ENCODE measurements at places on chromosomes 13 and 19.

- no peak for DNase-seq
Observed at GRCh38 chr13:77099415-77099814, 72.5 kb upstream of the FBXL3 start.

DNA sequence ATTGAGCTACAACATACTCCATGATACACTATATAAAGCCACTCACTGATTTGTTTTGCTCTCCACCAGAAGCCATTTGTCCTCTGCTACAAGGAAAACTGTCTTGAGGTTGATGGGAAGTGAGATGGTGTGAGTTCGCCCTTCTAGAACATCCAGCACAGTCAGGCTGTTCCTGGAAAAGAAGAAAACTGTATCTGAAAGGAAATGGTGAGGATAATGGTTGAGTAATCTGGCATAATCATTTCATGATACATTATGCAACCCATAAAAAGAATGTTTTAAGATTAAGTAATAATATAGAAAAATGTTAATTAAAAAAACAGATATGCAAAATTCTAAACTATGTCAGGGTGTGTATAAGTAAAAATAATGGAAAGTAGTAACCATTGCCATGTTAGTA, 233.9 kb downstream of the RGCC start:
- DNase-seq = no peak

GRCh38 chr19:40932008-40932959, 50.3 kb upstream of the CYP2A7 start:
- no peak for DNase-seq

DNA sequence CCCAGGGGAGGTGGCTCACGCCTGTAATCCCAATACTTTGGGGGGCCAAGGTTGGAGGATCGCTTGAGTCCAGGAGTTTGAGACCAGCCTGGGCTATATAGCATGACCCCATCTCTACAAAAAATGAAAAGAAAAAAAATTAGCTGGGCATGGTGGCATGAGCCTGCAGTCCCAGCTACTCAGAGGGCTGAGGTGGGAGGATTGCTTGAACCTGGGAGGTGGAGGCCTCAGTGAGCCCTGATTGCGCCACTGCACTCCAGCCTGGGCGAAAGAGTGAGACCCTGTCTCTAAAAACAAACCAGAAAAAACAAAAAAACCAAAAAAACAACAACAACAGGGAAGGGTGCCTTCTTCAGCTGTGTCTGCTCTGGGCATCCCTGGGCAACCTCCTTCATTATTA, 499 bp upstream of the MYO1F start:
- DNase-seq = no peak

GRCh38 chr13:31627097-31627845, 112.1 kb upstream of the RXFP2 start:
- no peak for DNase-seq

DNA sequence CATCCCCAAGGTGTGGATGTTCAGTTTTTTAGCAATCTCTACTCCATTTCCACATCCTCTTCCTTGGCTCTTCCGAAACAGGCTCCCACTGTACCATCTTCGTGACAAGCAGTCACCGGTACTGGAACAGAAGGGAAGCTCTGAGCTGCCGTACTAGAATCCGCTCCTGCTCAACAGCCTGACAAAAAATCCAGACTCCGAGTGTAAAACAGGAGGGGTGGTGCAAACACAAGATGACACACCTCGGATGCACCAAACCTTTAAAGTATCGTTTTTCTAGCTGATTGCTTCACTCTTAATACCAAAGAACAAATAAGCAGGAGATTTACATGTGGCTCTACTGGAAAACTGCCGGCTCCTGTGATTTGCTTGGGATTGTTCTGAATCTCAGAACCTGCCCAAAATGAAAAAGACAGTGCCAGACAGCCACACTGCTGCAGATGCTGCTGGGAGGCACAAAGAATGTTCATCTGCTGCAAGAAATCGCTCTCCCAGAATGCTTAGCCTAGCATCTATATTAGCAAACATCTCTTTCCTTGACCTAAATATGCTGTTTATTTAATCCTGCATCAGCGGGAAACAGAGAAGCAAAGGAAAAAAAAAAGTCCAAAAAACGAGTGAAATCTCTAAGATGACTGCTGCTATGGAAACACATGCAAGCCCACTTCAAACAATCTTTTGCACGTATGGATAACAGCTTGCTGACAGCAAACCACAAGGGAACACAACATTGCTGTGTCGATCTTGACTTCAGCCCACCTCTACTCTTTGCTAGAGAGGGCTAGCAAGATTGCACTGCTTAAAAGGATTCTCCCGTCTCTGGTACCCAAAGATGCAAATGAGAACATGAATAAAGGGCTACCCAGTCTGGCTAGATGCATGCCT, 38.0 kb upstream of the DOCK9 start:
- DNase-seq = no peak

GRCh38 chr13:44379885-44380284, 6.3 kb downstream of the SERP2 start:
- DNase-seq = no peak

DNA sequence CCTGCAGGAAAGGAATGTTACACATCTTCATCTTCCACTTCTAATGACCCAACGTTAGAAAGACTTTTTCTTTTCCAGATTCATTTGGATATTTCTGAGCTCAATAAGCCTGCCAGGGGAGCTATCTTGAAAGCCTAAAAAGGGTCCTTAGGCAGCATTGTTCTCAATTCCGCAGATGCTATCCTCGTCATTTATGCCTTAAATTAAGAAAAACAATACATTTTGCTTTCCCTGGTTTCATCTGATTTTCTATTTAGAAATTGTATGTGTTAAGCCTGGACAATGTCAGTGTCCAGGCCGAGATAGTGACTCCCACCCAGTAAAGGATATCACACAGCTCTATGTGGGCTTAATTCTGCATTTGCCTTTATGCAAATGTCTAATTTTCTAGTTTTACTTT, 721.3 kb downstream of the DIAPH3 start:
- no peak for DNase-seq

DNA sequence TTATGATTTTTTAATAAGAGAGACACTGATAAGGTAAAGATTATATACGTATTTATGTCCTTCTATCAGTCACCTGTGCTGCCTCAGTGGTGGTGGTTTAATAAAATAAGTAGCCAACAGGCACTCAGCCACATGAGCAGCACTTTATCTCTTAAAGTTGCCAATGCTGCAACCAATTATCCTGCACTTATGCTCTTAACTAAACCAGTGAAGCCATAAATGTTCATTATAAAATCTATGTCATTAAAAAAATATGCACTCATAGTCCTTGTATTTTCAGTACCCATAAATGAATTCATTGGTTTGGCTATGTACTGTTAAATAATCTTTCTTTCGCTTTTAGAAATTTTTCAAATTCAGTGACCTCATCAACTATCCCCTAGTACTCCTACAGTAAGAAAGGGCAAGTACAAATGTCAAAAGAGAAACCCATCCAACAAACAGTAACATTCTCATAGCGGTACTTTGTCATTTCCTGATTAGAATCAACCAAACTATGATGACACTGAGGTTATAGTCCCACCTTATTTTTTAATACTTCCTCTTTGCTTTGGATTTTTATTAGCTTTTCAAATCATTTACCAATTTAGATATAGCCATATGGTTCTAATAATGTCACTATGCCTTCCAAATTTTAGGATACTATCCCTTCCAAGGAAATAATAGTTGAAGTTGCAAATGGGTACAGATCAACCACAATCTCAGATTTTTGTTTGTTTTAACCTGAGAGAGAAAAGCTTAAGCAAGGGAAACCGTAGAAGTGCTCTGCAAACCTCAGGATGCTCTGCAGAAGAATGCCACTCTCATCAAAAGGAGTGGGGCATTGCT, 190.9 kb downstream of the KLF12 start:
- DNase-seq = no peak

- no peak for DNase-seq
Observed at GRCh38 chr13:79392882-79393563, 13.0 kb downstream of the RBM26 start.

GRCh38 chr19:10388957-10389356, 8.6 kb upstream of the TYK2 start:
- DNase-seq = peak; percentile 89

- peak; percentile 7 for DNase-seq
Observed at GRCh38 chr13:71759651-71760511, 107.1 kb downstream of the DACH1 start.

DNA sequence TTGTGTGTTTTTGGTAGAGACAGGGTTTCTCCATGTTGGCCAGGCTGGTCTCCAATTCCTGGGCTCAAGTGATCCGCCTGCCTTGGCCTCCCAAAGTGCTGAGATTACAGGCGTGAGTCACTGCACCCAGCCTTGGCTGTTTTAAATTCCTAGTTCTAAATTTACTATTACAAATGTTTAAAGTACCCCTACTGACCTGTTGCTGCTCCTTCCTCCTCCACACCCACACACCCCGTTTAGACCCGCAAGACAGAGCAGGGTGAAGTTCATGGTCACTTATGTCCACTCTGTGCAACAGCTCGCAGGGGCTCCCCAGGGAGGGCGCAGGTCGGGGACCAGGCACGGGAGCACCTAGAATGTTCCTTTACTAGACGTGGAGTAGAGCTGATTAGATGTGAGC, 28.7 kb downstream of the TMEM161A start:
- peak; percentile 26 for DNase-seq

DNA sequence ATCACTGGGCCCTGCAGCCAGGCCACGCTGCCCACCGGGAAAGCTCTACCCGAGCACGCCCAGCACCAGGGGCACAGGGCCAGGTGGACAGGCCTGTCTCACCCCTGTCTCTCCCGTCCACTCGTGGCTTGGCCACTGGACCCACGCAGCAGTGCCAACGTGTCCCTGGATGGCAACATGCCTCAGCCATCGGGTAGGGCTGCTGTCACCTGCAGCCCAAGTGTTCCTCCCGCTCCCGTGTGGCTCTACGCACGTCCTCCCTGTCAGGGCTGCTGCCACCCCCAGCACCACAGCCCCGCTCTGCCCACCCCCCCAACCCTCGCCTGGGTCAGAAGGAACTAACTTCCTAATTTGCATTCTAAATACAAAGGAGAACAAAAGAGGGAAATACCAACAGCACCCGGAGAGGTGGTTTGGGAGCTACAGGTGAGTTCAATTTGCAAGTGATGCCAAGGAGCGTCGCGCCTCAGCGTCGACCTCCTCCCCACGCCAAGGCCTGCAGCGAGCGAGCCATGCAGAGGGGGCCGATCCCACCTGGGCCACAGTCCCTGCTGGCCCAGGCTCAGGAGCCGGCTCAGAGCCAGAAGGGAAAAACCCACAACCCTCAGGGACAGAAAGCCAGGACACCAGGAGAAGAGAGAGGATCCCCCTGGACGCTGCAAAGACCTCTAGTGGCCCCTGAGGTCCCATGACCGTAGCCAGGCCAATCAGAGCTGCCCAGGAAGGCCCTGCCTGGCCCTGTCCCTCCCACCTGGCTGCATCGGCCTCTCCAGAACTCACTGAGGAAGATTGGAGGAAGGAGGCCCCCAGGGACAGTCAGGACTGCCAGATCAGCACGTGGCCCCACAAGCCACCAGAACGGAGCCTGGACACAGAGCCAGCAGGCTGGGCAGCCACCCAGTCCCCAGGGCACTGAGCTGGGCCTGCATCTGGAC, 128.4 kb upstream of the SPACA7 start:
- peak; percentile 72 for DNase-seq

- DNase-seq = no peak
Observed at GRCh38 chr13:19795956-19796355, 13.2 kb upstream of the PSPC1 start.

- DNase-seq = peak; percentile 59
Observed at GRCh38 chr19:38162632-38163031, 61.4 kb downstream of the DPF1 start.

- no peak for DNase-seq
Observed at GRCh38 chr19:15248648-15249527, 16.6 kb upstream of the EPHX3 start.

DNA sequence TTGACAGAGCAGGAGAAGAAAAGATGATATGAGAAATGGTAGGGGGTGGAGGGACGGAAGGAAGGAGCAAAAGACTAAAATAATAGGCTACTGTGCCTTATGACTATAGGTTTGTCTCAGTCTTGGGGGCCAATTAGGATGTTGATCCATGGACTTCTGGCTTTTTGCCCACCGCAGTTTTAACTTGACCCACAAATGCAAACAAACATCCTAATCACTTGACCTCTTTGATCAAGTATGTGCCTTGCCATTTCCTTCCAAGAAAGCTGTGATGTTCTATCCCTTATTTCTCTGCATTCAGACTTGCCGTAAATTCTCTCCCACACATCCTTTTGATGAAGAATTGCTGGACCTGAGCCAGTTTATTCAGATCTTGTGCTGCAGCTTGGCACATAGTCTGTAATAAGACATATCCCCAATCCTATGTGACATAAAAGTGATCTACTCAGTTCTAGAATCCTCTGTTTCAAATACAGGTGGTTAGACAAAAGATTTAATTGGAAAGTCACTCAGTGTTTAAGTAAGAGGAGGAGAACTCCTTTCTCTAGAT, 62.8 kb downstream of the TPT1 start:
- DNase-seq = no peak

DNA sequence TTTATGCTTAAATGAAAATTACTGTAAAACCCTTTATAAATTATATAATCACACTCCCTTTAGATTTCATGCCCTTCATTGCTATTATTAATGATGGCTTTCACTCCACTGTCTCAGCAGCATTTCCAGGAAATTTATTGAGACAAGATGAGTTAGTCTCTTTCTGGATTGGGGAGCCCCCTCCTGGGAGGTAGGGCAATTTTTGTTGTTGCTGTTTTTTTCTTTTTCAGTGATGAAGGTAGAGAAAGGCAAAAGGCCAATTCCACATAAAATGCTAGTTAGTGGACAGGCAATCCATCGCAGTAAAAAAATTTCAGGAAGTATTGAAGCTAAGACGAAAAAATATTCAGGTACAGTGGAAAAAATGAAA, 80.2 kb downstream of the TEX26 start:
- peak; percentile 57 for DNase-seq

All from H7 (cell line).